ENCODE measurements at places on chromosomes 2 and 18.

- no peak for DNase-seq
These were observed 19.8 kb downstream of the ORC2 start for GRCh38 chr2:200943527-200944105.

DNA sequence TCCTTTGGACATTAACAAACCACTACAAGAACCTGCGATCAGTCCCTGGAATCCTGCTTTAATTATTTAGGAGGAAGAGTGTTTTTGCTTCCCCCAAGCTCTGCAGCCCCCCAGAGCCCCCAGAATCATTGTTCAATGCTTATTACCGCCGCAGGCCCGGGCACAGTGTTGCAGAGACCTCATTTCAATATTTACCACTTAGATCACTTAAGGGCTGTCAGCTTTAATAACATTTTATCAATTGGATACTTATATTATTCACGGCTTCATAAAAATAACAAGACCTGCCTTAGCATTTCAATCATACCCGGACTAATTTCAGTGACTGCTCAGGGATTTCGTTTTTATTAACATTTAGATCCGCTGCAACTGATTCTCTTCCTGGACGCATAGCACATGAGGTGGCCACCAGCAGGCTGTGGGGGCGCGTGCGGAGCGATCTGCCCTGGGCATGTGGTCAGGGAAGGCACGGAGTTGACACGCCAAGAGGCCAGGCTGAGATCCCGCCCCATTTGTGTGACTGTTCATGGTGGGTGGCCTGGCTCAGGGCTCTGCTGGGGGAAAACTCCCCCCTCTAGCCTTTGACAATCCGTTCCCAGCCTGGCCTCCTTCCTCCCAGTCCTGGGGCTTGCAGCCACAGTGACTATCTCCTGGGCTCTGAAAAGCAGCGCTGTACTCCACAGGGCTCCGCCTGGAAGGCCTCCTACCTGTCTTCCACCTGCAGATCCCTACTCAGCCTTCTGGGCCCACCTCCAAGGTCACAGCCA lies 267.6 kb downstream of the SRBD1 start:
- no peak for DNase-seq

GRCh38 chr2:121358291-121358690 lies 73.3 kb upstream of the TFCP2L1 start:
- no peak for DNase-seq

- DNase-seq = no peak
These were observed 759.7 kb upstream of the FANCL start for GRCh38 chr2:59000796-59001195.

DNA sequence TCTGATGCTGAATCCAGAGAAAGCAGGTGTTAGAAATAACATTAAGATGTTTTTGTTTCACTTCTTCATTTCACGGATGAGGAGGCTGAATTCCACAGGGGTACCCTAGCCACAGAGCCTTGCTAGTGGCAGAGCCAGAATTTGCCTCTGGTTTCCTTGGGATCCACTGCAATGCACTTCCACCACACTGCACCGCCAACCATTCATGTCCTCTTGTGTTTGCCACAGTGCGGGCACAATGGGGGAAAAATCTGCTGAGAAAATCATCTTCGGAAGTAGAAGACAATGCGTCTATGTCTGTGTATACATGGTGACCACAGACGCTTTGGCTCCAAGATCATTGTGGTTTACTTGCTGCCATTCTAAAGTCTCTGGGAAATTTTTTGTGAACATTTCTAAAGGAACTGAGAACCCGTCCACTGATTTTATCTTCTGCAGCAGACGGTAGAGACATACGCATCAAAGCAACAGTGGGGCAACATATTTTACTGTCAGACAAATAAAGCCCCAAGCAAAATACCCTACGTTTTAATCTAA lies 14.9 kb downstream of the ICOS start:
- no peak for DNase-seq

- no peak for DNase-seq
These were observed 97.3 kb upstream of the ST6GAL2 start for GRCh38 chr2:106983305-106983704.

- peak; percentile 59 for DNase-seq
These were observed 114.5 kb downstream of the METTL8 start for GRCh38 chr2:171319164-171319810.

GRCh38 chr18:5630057-5630899 lies 86.5 kb upstream of the EPB41L3 start:
- DNase-seq = peak; percentile 33

DNA sequence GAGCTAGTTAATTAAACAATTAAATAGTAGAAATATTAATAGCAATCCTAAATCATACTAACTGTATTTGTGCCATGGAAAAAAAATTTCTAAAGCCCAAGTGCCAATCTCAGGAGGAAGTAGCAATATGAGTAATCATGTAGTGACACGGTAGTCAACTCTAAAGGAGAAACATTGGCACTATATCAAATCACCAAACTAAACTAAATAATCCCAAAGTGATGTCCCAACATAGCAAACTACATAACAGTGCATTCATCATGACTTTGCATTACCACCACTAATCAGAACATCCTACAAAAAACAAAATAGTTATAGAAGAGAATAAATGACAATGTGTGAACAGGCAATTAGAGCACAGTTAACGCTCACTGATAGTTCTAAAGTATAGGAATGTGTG lies 195.1 kb downstream of the EXOC6B start:
- no peak for DNase-seq

GRCh38 chr2:182821182-182821581 lies 45.3 kb downstream of the FRZB start:
- DNase-seq = no peak

Measured in activated naive CD4-positive, alpha-beta T cell treated with anti-CD3 and anti-CD28 coated beads, Interleukin-2, amount 50 U/mL, for 16 hours (primary cell).